IPS DF 19.7 (cell line): ENCODE measurements at places on chromosomes 11 and 22.

DNA sequence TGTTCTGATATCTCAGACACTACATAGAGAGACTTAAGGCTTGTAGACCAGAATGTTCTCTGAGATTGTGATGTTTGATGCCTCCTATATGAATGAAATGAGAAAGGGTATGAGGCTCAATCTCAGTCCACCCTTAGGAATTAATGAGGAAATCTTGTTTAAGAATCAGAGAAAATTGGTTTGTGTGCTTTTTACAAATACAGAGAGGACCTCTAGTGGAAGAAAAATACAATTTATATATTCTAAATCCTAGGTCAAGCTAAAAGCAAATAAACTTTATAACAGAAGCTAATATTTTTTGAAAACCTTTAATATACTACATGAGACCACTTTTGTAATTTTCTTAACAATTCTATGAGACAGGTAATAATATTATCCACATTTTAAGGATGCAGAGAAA lies 5.0 kb upstream of the OR52H1 start:
- DNase-seq, result no peak

- no peak for DNase-seq
Measured at GRCh38 chr22:38193580-38193979, 8.2 kb upstream of the MAFF start.

DNA sequence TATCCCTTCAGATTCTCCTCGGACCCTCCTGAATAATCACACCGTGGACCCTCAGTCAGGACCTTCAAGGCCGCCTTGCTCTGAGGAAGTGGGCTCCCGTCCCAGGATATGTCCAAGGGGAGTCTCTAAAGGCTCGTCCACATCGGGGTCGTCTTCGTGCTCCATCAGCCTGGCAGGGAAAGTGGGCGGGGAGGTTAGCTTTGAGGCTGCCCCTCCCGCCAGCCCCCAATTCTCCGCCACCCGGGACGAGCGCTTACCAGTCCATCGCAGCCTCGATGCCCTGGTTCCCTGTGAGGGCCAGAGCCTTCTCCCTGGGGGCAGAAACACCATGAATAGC lies 472 bp downstream of the UBXN1 start:
- no peak for DNase-seq

DNA sequence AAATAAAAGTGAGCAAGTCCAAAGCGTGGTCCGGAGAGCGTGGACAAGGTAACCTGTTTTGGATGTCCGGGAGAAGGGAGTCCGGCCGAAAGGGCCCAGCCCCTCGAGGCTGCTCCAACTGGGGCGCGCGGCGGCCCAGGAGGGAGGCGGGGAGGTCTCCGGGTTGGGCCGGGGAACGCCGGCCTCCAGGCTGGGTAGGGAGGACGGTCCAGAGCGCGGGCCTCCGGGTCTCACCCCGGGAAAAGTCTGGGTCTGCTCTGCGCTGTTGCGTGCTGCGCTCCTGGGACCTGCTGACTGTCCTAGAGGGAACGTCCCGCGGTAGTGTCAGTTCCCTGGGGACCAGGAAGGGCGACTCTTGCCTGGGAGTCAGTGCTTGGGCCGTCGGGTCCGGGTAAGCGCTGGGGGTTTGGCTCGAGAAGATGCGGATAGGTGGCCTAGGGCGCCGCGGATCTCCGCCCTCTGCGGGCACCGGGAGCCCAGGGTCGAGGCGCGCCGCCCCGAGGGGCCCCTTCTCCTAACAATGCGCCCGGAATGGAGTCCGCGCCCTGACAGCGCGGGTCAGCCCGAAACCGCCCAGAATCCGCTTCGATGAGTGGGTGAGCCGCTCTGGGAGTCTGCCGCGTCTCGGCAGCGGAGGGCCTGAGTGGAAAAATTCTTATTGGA lies 988 bp upstream of the FLI1 start:
- no peak for DNase-seq

- DNase-seq, result peak; percentile 73
Measured at GRCh38 chr11:111978028-111978771, 41.1 kb downstream of the DIXDC1 start.

DNA sequence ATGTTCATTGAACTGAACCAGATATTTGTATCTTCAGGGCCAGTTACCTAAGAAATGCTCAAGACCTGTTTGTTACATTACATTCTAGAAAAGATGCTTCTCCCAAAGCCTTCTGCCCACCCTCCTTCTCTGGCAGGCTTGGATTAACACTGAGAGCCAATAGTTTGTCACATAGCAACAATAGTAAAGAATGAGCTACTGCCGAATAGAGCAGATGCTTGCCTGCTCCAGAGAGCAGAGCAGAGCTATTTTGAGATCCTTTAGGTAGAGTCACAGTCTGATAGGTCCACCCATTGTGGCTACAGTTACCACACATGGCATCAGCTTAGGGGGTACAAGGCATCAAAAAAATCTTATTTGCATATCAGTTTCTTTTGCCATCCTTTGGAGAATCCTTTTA lies 13.5 kb upstream of the EP300 start:
- no peak for DNase-seq
